ENCODE measurements at places on chromosomes 4 and X.
A peak's percentile ranks its signal among the peaks of the same experiment; 100 is the strongest.

DNA sequence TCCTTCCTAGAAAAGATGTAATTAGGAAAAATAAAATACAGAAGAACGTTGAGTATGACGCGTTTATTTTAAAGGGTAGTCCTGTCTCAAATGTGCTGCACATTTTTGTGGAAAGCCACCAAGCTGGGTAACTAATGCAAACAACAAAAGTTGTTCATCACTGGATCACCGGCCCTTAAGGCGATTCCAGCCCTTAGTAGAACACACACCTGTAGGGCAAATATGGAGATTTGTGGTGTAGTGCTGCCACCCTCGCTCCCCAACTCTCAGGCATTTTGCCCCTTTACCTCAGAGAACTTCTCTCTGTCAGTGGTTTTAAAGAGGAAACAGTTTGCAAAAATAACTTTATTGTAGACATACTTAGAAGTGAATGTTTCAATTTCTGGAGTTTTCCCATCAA, 1.9 kb downstream of the TBL1X start:
- no peak for DNase-seq

DNA sequence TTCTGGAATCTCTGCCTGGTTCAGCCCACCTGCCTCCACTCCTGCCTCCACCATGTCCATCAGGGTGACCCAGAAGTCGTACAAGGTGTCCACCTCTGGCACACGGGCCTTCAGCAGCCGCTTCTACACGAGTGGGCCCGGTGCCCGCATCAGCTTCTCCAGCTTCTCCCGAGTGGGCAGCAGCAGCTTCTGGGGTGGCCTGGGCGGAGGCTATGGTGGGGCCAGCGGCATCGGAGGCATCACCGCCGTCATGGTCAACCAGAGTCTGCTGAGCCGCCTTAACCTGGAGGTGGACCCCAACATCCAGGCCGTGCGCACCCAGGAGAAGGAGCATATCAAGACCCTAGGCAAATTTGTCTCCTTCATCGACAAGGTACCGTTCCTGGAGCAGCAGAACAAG, 28.4 kb upstream of the GABRA3 start:
- DNase-seq: no peak

- DNase-seq: no peak
These were observed at the start of gene TASL for GRCh38 chrX:30577362-30577991. Gene TASL, minus strand, starts transcription at chrX:30577766. Its CDS starts 17,411 bp downstream, at chrX:30560355.

- no peak for DNase-seq
These were observed 25.6 kb downstream of the ELF4 start for GRCh38 chrX:130084631-130085237.

GRCh38 chr4:3746701-3747580, 19.2 kb upstream of the ADRA2C start:
- no peak for DNase-seq

DNA sequence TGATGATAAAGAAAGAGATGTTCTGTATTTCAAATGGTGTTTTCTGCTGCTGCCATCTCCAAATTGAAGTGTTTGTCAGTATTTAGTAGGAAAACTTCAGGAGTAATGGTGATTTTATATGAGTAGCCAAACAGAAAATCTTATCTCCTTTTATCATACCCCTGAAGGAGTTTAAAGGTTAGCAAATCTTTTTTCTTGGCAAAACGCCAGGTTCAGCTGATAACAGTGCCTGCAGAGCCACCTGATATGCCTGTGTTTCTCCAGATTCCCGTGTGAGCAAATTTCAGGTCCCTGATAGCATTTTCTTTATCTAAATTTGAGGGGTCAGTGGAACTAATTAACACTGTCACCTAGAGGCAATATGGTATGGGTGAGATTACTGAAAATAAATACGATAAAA, 65.8 kb upstream of the ETNPPL start:
- DNase-seq: no peak

- no peak for DNase-seq
These were observed 83.6 kb upstream of the PGRMC2 start for GRCh38 chr4:128371001-128371777.

- no peak for DNase-seq
These were observed 14.7 kb downstream of the GRPR start for GRCh38 chrX:16138108-16138427.

- DNase-seq: no peak
These were observed 4.6 kb downstream of the SH3BGRL start for GRCh38 chrX:81206476-81206875.

- no peak for DNase-seq
These were observed 62.4 kb downstream of the SYNPO2 start for GRCh38 chr4:118950929-118951570.

- DNase-seq: no peak
These were observed 4.2 kb downstream of the CENPVL3 start for GRCh38 chrX:51614353-51615012.

DNA sequence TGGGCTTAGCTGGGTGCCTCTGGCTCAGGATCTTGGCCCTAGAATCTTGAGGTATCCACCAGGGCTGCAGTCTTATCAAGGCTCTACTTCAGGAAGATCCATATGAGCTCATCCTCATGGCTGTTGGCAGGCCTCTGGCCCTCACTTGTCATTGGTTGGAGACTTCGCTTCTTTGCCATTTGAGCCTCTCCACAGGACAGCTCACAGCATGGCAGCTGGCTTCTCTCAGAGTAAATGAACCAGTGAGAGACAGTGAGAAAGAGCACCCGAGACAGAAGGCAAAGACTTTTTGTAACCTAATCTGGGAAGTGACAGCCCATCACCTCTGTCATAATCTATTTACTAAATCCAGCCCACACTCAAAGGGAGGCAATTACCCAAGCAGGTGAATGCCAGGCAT, 236.8 kb downstream of the GPAT3 start:
- DNase-seq: no peak

GRCh38 chr4:125388613-125389012, 73.9 kb downstream of the FAT4 start:
- DNase-seq: no peak

- DNase-seq: no peak
These were observed 168.1 kb upstream of the SLC7A11 start for GRCh38 chr4:138410266-138410665.

DNA sequence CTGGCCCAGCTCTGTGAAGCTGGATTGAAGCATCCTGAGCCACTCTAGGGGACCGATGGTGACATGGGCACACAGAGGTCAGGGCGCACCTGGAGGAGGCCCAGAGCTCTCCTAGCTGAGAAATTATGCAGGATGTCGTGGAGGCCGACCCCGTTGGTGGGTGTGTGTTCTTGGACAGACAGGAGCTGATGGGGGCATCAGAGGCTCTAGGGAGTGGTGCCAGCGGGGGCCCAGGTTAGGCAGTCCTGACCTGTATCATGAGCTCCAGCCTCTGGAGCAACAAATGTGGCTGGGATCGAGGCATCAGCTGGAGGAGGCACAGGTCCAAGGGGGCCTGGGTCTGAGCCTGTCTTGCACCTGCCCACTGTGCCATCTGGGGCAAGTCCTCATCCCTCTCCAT, 124.6 kb upstream of the PSAPL1 start:
- DNase-seq: no peak

- DNase-seq: no peak
These were observed 203.3 kb upstream of the HS3ST1 start for GRCh38 chr4:11632025-11632424.

GRCh38 chr4:61860376-61860775, 660.2 kb downstream of the ADGRL3 start:
- DNase-seq: no peak

DNA sequence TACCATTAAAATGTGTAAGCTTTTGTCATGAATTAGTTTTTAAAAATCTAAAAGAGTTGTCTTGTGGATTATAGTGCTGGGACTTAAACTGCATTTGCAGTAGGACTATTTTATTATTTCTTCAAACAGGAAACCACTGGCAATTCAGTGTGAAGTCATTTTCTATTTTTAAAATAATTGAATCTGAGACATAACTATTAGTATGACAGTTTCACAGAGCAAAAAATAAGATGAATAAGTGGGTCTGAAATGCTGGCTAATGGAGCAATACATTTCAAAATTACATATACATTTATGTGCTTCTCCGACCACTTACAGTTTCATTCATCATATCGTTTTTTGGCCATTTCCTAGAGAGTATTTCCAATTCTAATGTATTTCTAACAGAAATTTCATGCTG, 75.3 kb upstream of the RAPGEF2 start:
- DNase-seq: no peak

DNA sequence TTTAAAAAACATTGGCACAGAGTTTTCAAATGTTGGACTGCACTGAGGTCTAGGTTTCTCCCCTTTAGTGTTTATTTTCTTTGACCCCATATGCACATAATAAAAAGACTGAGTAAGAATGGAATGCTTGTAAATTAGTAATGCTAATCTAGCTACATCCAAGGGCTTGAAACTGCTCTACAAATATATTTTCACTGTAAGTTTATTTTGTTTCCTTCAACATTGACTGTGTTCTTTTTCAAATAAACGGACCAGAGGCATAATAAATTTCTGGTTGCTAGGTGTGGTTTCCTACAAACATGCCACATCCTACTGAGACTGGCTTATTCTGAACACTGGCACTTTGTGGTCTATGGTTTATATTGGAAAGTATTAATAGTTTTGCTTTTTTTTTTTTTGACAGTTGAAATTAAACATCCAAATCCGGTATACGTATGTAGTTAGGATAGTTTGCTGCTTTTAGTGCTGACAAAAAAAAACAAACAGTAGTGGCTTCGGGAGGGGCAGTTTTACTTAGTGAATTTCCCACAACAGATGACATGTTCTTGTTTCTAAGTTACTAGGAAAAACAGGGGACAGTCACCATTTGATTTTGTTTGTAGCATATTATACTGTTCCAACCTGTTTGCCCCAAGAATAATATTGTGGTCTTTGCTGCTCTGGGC, 13.2 kb downstream of the CA5B start:
- no peak for DNase-seq

DNA sequence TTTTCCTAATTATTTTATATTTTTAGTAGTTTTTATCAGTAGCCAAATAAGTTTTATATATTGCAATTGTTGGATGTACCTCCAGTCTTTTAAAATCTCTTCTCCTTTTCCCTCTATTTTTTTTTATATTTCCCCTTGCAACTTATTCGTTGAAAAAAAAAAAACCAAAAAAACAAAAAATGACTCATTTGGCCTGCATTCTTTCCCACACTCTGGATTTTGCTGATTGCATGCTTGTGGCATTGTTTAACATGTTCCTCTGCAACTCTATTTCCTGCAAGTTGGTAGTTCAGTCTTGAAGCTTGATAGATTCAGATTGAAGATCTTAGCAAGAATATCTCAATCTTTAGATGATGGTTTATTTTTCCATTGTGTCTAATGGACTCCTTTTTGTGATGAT, 260.6 kb upstream of the BOD1L1 start:
- DNase-seq: no peak

- no peak for DNase-seq
These were observed 37.6 kb downstream of the ARSJ start for GRCh38 chr4:113941836-113942235.

- DNase-seq: no peak
These were observed 59.1 kb downstream of the IGFBP7 start for GRCh38 chr4:57051095-57051494.

DNA sequence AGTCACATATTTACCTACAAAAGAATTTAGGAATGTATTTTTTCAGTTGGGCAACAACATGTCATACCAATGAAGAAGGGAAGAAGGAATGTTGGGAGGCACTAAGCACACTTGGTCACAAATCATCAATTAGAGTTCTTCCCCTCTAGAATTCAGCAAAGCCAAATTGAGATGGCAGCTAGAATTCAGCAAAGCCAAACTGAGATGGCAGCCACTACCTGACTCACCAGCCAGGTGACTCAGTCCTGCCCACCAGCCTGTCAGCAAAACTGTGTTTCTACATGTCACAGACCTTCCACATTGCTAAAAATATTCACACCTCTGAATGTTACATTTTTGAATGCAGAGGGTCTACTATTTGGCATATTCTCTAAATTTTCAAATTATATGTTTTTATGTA, 63.2 kb upstream of the NOCT start:
- peak; percentile 10 for DNase-seq

- no peak for DNase-seq
These were observed 64.8 kb downstream of the NCAPG start for GRCh38 chr4:17875402-17876070.

DNA sequence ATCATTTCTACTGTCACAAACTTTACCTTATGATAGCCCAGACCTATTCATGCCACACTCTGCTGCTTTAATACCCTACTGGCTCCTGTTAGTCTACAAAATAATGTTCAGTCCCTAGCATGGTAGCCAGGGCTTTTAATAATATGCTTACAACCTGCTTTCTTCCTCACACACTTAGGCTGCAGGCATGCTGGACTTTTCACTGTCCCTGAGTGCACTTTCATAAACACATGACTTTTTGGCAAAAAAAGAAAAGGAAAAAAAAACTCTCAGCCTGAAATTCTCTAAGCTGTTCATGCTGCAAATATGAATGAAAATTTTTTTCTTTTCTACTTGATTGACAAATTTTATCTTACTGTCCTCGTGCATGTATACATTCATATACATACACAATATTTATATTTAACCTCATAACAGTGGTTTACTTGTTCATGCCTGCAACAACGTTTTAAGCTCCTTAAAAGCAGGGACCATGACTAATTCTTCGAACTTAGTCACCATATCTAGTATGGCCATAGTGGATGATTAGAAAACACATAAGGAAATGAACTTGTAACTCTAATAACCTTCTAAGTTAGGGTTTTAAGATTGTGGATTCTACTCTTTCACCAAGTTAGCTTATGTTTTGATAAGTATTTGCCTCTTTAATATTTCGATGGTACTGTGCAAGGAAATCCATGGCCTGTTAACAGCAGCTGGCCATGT, 229.5 kb downstream of the SPCS3 start:
- DNase-seq: no peak

DNA sequence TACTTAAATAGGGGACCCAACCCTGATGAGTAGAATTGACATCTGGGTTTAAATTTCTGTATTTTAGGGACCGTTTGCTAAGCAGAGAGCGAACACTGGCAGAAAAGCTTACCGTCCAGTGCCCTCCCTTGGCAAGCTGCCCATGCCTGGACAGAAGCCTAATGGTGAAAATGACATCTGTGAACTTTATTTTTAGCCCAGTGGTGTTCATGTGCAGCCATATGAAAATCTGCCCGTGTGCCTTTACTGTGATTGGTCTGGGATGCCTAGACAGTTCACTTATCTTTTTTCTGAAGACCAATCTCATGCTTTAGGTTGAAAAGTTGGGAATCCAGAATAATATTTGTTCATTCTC, 1.1 kb downstream of the STBD1 start:
- DNase-seq: no peak

- no peak for DNase-seq
These were observed 58.4 kb downstream of the AMELX start for GRCh38 chrX:11351375-11352295.

DNA sequence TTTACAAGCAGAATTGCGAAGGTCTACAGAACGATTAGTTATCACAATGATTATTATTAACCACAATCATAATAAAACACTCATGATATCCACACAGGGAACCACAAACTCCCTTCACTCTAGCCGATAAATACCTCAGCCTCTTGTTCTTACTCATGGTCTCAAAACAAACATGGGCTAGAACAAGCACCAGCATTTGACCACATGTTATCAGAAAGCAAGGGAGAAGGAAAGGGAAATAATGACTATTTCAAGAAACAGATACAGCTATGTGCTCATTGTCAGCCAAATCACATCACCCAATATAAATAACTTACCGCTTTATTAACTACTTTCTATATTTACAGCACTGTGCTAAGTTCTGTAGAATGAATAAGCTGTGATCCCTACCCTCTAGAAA, 663.2 kb upstream of the HTR2C start:
- no peak for DNase-seq

GRCh38 chrX:133468051-133468450, 52.8 kb upstream of the GPC4 start:
- DNase-seq: no peak
